GM12864 (cell line): ENCODE measurements at places on chromosomes 1 and 21.

- no peak for DNase-seq
These were observed 13.7 kb upstream of the ACADM start for GRCh38 chr1:75710832-75711231.

GRCh38 chr1:20980051-20980450 lies 192.9 kb upstream of the HP1BP3 start:
- DNase-seq: no peak

DNA sequence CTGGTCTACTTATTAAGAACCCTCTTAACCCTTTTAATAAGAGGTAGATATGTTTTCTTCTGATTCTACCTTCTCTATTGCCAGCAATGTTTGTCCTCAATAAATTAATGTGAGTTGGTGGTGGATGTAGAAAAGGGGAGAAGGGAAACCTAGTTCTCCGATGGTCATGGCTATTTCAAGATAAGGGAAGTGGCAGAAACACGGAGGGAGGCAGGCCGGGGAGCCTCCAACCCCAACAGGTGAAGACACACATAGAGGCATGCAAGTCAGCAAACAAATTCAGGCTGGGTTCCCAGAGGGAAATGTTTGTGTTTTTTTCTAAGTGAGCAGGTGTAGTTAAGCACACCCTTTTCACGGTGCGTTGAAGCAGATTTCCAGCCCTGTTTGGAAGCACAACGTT lies 31.0 kb upstream of the CLDN14 start:
- DNase-seq: no peak

DNA sequence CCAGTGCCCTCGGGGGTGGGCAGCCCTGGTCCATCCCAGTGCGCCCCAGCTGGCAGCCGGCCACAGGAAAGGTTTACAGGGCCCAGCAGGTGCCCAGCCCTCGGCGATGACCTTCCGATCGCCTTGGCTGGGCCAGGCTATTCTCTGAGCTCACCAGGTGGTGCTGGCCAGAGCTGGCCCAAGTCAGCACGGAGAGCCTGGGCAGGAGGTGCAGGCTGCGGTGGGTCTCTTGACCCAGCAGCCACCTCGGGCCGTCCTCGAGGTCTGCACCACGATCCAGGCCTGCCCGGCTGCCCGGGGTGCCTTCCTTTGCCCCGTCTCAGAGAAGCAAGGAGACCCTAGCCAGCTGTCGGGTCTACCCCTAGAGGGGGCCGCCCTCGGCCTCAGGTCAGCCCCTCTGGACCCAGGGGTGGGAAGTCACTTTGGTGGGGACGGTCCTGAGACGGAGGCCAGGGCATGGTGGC lies 370 bp downstream of the PERM1 start:
- no peak for DNase-seq

GRCh38 chr1:216849146-216849545 lies 125.9 kb upstream of the ESRRG start:
- DNase-seq: no peak

DNA sequence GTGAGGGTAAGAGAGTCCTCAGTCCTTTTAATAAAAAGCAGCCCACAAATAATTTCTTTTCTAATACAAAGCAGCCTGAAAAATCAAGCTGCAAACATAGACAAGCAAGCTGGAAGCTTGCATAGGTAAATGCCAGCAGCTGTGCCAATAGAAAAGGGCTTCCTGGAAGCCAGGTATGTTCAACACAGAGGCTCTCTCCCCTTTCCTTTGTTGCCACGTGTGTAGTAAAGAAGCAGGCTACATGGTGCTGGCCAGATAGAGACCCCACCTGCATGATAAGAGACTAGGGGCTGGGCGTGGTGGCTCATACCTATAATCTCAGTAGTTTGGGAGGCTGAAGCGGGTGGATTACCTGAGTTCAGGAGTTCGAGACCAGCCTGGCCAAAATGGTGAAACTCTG lies 50.1 kb upstream of the ERRFI1 start:
- DNase-seq: no peak

DNA sequence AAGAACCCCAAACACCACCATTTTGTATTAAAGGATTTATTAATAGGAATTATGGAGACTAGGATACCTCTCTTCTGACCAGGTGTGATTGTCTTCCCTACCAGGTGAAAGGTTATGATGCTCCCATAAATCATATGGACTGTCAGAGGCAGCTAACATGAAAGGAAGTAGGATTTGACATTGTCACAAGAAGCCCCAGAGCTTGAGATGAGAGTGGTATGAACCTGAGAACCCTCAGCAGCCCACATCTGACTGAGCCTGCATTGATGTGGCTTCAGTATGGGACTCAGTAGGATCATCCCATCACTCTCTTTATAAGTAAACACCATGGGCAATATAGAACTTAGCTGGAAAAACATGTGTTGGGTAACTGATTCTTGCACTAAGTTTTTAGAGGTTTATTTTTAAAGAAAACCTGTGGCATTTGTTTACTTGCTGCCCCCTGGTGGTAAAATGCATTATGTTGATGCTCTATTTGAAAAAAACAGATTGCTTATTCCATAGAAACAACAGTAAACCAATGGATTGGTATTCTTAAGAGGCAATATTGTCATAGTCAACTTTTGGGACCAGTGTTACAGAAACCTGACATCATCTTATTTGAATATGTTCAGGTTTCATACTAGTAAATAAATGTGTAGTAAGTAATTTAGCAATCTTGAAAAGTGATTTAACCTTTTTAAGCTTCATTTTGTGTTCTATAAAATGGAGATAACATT lies 16.6 kb upstream of the CACYBP start:
- DNase-seq: no peak

DNA sequence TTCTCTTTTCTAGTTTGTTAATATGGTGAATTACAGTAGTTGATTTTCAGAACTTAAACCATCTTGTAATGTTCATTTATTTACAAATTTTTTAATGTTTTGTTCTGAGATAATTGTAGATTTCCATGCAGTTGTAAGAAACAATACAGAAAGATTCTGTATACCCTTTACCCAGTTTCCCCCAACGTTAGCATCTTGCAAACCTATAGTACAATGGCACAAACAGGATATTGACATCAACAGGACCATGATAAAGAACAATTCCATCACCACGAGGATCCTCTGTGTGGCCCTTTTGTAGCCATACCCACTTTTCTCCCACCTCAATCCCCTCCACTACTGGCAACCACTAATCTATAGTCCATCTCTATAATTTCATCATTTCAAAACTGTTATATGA lies 33.3 kb downstream of the COL6A1 start:
- no peak for DNase-seq

DNA sequence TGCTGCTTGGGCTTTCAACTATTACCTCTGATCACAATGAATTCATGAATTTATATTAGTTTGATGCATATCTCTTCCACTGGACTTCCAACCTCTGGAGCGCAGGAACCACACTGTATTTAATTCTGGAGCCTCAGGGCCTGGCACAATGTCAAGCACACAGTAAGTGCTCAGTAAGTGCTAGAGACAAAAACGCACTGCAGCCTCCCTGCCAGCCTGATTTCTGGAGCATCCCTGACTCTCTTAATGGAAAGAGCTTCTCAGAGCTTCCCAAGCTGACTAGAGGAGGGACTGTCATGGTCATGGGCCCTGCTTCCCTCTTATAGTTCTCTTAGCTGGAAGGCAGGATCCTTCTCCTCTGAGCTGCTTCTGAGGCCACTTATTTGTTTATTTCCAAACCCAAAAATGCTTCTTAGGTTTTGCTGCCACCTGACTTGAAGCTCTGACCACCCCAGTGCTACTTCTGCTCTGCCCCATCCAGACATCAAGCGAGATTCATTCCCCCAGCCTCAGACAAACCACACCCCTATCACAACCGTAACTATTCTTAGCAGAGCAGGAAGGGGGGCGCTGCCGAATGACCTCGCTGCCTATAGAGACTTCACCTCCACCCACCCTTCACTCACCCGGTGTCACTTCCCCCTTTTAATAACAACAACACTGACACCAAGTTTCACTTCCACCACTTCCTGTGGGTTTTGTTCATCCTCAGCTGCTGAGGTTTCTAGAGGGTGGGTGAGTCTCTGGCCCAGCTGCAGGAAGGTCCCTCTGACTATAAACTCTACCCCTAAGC lies 33.6 kb downstream of the NUAK2 start:
- peak; percentile 99 for DNase-seq

DNA sequence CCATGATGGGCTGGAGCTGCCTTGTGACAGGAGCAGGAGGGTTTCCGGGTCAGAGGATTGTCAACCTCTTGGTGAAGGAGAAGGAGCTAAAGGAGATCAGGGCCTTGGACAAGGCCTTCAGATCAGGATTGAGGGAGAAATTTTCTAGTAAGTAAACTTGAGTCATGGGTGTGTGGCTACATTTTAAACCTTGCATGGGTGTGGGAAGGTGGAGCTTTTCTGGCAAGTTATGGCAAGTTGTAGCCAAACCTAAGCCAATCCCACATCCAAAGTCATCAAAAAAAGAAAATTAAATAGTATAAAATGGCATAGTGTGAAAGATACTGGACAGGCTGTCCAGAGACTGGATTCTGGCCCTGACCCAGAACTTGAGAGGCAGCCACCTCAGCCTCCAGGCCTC lies 39.8 kb upstream of the HSD3B1 start:
- DNase-seq: no peak

- DNase-seq: no peak
These were observed 8.2 kb upstream of the DENND1B start for GRCh38 chr1:197783510-197783948.

- no peak for DNase-seq
These were observed 55.0 kb downstream of the FCRL5 start for GRCh38 chr1:157497284-157497683.

DNA sequence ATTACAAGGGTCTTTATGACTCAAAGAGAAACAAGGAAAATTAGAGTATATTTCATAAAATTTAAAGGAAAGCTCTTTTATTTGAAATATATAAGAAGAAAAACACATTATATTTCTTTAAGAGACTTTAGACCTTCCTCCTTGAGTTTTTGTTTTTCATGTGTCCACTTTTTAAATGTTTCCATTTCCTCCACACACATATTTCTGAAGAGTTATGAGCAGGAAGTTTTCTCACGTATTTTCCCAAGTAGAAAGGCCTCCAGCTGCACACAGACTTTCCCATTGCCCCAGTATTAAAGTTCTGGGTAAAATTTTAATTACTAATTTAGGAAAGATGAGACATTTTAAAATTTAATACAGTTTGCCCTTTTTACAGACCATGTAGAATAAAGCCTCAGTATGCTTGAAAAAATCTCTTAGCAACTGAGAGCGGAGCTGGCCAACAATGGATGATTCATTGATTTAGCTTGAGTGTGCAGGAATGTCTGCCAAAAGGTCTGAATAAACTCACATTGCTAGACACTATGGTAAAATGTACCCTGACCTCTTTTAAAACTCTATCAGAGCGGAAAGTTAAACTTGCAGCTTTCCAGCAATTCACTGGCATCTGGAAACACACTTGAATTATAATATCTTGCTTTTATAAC lies 57.9 kb downstream of the DDAH1 start:
- no peak for DNase-seq

GRCh38 chr1:25615563-25616094 lies 962 bp upstream of the MAN1C1 start:
- DNase-seq: no peak

DNA sequence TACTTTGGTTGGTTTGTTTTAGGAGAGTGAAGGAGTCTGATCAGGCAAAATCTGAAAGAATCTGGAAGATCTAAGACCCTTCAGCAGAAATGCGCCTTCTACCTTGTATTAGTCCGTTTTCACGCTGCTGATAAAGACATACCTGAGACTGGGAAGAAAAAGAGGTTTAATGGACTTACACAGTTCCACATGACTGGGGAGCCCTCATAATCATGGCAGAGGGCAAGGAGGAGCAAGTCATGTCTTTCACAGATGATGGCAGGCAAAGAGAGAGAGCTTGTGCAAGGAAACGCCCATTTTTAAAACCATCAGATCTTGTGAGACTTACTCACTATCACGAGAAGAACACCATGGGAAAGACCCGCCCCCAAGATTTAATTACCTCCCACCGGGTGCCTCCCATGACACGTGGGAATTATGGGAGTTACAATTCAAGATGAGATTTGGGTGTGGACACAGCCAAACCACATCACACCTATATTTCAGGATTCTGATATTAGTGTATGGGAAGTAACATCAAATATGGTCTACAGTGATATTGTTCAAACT lies 99.3 kb downstream of the GLUL start:
- no peak for DNase-seq

- no peak for DNase-seq
These were observed 148.3 kb downstream of the RHOU start for GRCh38 chr1:228883535-228883934.

DNA sequence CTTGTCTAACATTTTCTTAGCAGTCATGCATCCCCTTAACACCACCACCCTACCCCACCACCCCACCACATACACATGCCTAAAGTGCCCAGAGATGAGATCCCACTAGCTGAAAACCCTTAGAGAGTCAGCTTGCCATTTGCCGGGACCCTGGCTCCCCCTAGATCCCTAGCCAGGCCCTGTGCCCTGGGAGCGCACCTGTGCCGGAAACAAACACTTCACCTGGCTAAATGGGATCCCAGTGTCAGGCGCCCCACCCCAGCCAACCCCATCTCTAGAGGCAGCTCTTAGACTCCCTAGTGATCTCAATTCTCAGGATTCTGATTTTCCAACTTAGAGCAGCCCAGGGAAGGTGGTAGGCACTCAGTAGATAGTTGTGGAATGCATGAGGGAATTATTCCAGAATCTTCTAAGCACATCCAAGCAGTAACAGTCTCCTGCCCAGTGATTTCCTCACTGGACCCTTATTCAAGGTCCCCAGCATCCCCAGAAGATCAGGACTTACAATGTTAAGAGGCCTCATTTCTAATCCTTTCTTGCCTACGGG lies 105.2 kb downstream of the LAMC2 start:
- DNase-seq: no peak
